ENCODE measurements at places on chromosomes 1 and 21.

DNA sequence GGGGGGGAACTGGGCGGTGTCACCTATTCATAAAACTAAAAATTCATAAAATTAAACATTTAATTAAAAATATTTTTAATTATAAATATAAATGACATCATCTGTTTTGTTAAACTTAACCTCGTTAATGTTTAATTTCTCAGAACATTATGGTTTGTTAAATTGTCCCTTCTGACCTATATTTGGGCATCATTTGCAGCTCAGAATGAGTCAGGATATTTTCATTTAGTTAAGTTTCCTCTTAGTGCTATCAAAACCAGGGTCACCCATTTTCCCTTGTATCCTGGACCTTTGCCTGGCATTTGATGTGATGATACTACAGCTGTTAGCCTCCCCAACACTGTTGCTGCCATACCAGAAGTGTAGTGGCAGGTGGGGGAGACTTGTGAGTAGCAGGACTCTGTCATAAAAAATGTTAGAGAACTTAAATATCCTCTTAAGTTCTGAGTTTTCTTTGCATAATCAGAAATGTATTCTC lies 30.3 kb downstream of the TSNAX start:
- no peak for DNase-seq

DNA sequence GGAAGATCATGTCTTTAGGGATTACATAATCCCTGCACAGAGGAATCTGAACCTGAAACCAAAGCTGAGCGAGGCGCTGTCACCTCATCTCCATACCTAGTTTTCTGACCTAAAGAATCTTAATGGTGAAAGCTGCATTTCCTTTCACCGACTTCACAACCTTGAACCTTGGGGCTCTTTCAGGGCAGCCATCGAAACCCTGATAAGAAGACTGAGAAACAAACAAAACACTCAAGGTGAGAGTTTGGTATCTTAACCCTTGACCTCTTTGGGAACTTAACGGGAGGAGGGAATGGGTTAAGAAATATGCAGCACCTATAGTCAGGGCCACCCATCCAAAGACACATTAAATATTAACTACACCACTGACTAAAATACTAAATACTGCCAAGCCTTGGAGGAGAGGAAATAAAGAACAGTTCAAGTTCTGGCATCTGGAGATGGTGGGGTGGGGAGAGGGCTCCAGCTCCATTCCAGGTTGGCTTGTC lies 2.0 kb downstream of the C1orf116 start:
- DNase-seq: no peak

- DNase-seq: no peak
These were observed 1656.1 kb downstream of the KCNT2 start for GRCh38 chr1:194952171-194952570.

DNA sequence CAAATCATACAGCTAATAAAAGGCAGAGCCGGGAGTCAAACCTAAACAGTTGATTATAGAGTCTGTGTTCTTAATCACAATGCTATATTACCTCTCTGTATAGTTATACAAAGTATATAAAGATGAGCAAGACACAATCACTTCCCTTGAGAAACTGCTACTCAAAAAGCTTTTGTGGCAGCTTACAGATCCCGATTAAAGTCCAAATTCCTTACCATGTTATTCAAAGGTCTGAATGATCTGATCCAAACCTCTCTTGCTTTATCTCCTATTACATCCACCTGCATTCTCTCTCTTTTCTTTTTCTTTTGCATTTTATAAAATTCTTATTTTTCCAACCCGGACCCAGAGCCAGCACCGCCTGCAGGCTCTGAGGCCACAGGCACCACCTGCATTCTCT lies 57.0 kb upstream of the MUTYH start:
- DNase-seq: no peak

DNA sequence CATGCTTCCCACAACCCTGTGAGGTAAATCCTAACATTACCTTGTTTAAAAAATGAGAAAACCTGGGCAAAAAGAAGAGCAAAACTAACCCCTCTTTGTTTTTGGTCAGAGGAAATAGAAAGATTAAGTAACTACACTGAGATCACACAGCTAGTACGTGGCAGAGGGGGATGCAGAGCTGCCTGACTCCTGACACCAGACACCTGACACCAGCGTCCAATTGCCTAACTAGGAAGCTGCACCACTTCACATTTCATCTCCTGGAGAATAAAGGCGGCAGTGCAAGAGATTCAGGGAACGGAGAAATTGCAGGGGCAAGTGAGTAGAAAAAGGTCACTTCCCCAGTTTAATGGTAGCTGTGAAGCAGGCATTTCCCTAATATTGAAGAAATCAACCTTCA lies 229.3 kb upstream of the PTBP2 start:
- no peak for DNase-seq

DNA sequence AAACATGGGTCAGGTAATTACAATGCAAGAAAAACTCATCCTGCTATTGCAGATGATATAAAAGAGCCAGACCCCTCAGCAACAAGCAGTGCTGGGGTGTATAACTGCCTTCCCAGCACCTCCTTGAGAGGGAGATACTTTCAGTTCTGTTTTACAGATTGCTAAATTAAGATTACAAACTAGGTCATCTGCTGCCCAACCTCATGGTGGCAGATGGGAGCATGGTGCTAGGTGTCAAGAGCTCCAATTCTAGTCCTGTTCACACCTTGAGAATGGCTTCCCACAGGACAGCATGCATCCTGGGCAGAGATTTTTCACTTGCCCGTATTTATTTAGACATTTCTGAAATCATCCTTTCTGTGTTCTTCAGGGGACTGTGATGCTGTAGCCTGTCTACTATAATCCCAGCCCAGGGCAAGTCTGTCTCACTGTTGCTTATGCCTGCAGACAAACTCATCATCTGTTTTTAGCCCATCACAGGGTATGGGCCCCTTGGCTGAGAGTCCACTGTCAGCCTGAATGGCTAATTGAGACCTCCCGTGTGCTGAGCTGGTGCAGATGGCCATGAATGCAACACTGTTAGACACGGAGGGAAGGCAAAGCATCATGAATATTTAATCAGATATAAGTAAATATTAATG lies 40.2 kb upstream of the PBX1 start:
- peak; percentile 13 for DNase-seq

DNA sequence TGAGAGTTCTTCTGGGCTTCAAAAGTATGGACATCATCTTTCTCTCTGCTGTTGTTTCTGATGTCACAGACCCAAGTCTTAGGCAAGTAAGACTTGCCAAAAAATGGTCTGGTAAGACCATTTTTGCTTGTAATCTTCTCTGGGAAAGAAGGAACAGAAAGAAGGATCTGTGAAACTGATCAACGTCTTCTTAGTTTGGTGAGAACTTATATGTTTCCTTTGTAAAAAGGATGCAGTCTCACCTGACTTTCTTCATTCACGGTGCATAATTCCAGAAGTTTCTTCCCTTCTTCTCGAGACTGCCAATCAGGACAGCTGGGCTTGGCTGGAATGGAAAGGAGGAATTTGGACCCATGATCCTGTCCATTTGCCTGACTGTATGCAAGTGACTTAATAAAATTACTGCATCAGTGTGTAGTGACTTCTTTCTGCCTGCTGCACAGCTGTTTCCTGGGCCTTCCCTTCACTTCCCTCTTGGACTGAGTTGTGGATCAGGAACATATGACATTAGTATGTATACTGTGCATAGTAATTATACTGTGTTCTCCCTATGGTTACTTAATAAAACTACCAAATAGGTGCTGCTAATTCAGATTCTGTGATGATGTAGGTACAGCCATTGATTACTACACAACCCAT lies 7.6 kb upstream of the DENND1B start:
- DNase-seq: no peak

DNA sequence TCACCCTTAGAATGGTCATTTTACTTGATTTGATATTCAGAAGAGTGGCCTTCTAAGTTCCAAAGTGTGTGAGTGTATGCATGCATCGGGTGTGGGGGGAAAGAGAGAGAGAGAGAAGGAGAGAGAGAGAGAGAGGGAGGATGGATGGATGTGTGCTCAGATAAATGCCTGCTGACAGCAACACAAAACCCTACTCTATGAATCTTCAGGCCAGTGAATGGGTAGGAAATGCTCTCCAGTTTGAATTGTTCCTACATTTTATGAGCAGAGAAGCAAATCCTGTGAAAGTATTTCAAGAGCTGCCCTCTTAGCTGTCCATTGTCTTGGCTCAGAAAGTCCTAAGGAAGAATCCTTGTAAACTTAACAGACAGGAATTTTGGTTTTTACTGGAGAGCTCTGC lies 7.4 kb downstream of the JAM2 start:
- no peak for DNase-seq

GRCh38 chr21:17673261-17674020 lies 60.7 kb upstream of the BTG3 start:
- no peak for DNase-seq

DNA sequence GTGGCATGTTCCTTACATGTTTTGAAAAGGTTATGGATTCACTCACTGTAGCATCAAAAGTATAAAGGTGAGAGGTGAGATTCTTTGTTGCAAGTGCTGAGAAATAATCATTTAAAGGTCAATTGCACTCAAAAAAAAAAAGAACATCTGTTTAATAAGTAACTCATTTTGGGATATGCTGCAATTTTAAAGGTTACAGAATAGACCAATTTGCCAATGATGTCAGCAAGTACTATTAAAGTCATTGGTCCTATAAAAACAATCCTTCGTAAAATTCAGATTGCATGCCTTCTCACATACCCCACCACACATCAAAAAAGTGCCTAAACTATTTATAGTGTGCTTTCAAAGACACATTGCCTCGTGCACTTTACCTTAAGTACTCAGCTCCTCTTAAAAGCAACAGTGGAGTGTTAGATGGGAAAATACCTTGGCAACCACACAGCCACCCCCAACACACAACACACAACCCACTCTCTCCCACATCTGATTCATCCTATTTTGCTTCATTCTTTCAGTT lies 218.2 kb upstream of the ADGRL2 start:
- no peak for DNase-seq

- no peak for DNase-seq
These were observed 144.3 kb downstream of the LMX1A start for GRCh38 chr1:165212229-165212628.

DNA sequence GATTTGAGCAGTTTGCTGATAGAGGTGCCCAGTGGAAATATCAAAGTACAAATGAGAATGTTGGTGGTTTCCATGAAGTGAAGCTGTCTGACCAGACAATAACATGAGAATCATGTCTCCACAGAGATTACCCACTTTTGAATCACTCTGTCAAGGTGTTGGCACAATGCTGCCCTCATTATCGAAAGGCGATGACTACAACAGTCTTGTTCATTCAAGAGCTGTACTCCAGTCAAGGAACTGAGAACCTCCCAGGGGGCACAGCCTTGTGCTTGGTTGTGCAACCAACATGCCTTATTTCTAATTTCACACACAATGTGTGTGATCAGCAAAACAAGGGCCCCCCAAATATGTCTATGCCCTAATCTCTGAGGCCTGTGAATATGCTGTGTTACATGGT lies 35.7 kb downstream of the ETS2 start:
- no peak for DNase-seq

GRCh38 chr1:164310166-164310565 lies 248.8 kb upstream of the PBX1 start:
- no peak for DNase-seq

DNA sequence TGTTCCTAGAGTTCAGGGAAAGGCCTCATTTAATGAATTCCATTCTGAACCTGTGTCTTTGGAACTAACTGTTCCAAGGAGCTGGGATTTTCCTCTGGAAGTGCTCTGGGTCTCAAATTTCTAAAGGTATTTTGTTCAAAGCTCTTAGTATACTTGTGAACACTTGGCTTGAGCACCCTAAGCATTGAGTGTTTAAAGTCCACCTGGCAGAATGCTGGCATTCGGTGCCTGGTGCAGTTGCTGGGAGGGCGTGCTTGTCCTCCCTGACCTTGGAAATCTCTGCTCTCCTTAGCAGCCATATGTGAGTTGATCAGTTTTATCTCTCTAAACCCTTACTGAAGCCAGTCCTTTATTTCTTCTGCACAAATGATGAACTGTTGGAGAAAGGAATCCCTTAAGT lies 3.0 kb downstream of the MTARC2 start:
- no peak for DNase-seq

DNA sequence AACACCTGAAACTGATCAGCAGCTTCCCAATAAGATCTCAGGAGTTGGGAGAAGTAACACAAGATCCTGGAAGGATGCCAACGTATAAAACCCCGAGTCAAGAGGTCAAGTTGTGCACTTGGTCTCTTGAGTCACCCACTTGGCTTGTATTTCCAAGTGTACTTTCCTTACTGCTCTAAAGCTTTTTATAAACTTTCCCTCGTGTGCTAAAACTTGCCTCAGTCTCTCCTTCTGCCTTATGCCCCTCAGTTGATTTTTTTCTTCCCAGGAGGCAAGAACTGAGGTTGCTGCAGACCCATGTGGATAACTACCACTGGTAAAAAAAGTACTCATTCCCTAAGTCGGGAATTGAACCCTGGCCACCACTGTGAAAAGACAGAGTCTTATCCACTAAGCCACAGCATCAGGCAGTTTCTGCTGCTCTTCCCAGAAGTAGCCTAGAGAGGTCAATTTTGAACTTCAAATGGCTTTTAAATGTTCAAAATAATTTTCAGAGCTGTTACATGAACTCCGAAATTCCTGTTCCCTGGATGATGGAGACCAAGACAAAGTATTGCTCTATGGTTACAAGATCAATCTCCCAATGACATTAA lies 28.9 kb downstream of the ITLN2 start:
- DNase-seq: no peak

- no peak for DNase-seq
These were observed 59.6 kb downstream of the MEGF6 start for GRCh38 chr1:3551711-3552110.

GRCh38 chr1:6010554-6010953 lies 18.3 kb upstream of the NPHP4 start:
- DNase-seq: no peak

DNA sequence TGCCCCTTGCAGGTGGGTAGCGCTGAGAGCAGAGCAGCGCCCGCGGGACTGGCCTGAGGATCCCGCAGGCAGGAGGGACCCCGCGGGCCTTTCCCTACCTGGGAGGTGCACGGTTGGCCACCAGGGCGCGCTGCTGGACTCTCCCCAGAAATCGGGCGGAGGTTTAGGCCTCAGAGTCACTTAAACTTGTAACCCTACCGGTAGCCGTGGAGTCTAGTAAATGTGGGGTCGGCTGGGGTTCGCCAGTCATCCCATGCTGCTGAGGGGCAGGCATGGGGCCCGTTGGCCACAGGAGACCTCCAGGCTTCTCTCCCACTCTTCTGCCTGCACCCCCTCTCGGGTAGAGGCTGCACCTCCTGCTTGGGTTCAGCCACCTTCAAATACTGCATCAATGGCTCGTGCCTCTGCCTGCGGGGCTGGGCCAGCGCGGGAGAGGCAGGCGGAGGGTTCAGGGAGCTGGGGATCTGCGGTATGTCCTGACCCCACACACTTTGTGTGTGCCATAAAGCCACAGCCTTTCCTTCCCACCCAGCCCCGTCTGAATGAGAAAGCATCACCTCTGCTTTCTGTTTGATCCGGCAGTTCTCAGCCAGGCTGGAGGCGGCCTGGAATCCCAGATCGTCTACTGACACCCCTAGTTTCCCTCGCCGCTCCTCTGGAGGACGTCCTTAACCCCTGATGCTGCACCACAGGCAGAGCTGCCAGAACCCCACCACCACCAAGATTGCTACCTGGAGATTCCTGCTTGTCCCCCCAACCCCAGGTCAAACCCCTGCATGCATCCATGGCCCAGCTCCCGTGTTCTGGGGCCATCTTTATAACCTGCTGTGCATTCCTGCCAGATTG lies 12.3 kb upstream of the GSTM4 start:
- DNase-seq: no peak
